ENCODE measurements at places on chromosomes 3 and 15. TPM values are rescaled to one million over a fixed set of nuclear protein-coding genes. Genes with fewer than 3 reads are reported as not detected.

CEP63 gene
- total RNA-seq, result 35.5 TPM

TNK2 gene
- 198 TPM for total RNA-seq

COL7A1 gene
- total RNA-seq, result 3.3 TPM

NDN gene
- not detected for total RNA-seq

CFAP100 gene
- not detected for total RNA-seq

NR2E3 gene
- not detected for total RNA-seq

MAP6D1 gene
- total RNA-seq, result 1.8 TPM

VGLL3 gene
- not detected for total RNA-seq

HESX1 gene
- 0.39 TPM for total RNA-seq

GOLGA6L25 gene
- not detected for total RNA-seq

CNTN4 gene
- total RNA-seq, result not detected

TIMP4 gene
- total RNA-seq, result not detected

IL20RB gene
- total RNA-seq, result 0.84 TPM

CILP gene
- 0.36 TPM for total RNA-seq
